ENCODE measurements at places on chromosomes 13 and 19.

DNA sequence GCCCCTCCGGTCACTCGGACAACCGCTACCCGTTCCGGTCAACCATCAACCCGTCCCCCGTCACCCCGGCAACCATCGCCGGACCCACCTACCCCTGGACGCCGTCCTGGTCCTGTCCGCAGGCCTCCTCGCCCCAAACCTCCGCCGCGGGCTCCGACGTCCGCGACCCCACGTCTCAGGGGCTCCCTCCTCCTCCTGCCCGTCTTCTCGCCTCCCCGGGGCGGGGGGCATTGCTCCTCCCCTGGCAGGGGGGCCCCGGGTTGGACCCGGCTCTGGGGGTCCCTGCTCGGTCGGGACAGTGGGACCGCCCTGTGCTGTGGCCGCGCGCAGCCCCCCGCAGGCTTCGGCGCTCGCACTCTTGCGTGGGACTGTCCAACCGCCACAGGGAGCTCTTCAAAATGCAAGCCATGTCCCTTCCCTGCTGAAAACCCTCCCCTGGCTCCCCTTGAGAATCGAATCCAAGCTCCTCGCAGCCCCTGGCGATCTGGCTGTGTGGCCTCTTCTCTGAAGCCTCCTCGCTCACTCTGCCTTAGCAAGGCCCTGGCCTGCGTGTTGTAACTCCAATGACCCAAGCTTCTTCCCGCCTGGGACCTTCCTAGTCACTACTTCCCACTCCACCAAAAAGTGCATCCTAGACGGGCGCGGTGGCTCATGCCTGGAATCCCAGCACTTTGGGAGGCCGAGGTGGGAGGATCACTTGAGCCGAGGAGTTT is 8.4 kb downstream of the EPHX3 start:
- no peak for DNase-seq

GRCh38 chr19:10105509-10106099 is 558 bp upstream of the PPAN start:
- no peak for DNase-seq

DNA sequence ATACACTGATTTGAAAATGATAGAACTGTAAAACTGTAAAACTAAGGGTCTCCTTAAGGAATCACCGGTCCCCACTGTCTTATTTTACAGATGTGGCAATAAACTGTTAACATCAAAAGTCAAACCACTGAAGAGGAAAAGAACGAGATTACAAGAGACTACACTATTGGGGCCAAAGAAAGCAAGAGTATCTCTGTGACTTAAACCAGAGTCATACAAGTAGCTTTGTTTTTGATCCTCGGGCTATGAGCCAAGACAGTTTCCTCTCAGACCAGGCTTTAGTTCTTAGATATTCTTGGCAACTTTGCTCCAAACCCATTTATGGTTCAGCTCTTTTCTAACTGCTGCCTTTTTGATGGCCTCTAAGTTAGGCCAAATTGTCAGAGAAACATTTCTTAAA is 113.8 kb downstream of the TBC1D4 start:
- DNase-seq: no peak

GRCh38 chr13:101915331-101915730 is 462.9 kb downstream of the ITGBL1 start:
- DNase-seq: no peak

DNA sequence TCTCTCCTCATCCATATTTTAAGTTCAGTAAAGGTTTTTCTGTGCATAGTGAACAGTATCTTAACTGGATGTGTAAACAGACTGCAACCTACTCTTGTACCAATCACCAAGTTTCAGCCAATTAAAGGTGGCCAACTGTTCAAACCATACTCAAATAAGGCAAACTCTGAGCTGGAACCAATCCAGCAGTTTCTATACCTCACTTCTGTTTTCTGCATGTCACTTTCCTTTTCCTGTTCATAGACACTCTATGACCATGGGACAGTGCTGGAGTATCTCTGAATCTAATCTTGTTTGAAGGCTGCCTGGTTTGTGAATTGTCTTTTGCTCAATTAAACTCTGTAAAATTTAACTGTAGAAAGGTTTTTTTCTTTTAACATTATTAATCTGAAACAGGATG is 470.3 kb upstream of the SLITRK6 start:
- DNase-seq: no peak

DNA sequence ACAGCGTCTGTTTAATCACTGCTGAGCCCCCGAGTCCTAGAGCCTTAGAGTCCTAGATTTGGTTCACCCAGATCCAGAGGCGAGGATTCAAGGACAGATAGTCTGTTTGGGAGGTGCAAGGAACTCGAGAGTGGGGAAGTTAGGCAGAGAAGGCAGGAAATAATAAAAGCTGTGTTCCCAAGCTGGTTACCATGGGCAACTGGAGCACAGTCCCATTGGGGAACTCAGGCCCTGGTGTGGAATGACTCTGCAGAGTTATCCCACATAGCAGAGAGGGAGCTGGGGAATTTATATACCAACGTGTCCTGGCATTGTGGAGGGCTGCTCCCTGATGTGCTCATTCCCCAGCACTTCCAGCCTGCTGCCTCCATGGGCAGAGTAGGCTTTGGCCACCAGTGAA is 9.7 kb downstream of the IGSF23 start:
- no peak for DNase-seq

GRCh38 chr19:18586306-18586705 is 2.3 kb upstream of the REX1BD start:
- no peak for DNase-seq

GRCh38 chr19:45782820-45783785 is 813 bp upstream of the DMPK start:
- DNase-seq: no peak

GRCh38 chr19:51772977-51773376 is 12.0 kb downstream of the FPR2 start:
- DNase-seq: no peak

GRCh38 chr19:9535934-9536333 is 2.5 kb downstream of the ZNF426 start:
- DNase-seq: no peak

- no peak for DNase-seq
These were observed 2.6 kb downstream of the UBXN6 start for GRCh38 chr19:4454747-4455718.

- no peak for DNase-seq
These were observed 65.3 kb upstream of the KLHL1 start for GRCh38 chr13:70173598-70173959.

DNA sequence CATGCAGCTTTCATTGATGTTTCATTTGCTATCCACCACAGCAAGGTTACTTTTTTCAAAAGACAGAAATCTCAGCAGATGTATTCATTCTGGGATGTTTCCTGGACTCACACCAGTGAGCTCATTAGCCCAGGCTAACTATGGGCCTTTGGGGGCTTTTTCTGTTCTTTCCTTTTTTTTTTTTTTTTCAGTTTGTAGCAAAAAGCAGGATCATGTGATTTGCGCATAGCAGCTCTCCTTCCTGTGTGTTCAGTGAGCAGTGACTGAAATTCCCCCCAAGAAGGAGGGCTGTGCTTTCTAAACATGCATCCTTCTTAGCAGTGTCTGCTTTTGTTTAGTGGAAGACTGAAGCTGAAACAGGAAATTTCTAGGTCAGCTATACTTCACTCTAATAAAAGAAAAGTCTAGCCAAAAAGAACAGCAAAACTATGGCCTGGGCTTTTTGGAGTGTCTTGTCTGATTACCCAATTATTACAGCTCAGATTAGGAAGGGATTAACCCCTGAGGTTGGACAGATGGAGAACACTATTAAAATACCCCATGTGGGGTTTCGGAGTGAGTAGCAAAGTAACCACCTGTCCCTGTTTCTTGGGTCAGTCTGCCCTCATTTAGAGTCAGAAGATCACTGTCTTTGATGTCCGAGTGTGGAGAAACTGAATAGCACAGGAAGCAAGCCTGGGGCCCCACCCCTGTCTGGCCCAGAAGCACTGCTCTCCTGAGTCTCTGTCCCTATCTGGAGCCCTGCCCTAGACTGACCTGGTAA is 8.9 kb upstream of the AMER2 start:
- no peak for DNase-seq

DNA sequence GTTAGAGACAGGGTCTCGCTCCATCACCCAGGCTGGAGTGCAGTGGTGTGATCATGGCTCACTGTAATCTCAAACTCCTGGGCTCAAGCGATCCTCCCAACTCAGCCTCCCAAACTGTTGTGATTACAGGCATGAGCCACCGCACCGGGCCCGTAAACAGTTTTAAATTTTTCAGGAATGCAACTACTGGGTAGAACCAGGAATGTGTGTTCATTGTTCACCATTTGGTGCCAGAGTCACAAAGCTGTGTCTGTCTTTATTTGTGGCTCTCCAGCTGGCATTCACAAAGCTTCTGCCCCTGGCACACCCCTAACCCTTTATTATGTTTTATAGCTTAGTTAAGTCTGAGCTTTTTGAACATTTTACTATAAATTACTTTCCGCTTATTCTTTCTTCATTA is 19.8 kb upstream of the ACP7 start:
- DNase-seq: no peak

DNA sequence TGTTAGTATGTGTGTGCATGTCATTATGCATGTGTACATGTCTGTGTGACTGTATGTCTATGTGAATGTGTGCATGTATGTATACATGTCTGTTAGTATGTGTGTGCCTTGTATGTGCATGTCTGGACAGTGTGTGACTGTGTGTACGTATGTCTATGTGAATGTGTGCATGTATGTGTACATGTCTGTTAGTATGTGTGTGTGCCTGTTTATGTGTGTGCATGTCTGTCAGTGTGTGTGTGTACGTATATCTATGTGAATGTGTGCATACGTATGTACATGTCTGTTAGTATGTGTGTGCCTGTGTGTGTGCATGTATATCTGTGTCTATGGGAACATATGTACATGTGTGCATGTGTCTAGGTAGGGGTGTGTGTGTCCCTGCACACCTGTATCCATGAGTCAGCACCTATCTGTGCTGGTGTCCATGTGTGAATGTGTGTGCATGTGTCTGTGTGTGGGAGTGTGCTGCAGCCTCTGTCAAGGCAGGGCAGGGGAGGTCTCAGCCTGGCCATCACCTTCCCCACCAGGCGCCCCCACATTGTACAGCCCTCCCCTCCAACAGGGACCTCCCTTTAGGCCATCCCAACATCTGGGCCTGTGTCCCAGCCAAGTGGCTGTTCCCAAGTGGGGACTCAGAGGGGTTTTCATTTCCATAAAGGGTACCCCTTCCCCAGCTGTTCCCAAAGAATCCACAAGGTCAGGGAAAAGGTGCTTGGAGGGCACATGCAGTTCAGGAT is 4.4 kb downstream of the GAS6 start:
- no peak for DNase-seq

DNA sequence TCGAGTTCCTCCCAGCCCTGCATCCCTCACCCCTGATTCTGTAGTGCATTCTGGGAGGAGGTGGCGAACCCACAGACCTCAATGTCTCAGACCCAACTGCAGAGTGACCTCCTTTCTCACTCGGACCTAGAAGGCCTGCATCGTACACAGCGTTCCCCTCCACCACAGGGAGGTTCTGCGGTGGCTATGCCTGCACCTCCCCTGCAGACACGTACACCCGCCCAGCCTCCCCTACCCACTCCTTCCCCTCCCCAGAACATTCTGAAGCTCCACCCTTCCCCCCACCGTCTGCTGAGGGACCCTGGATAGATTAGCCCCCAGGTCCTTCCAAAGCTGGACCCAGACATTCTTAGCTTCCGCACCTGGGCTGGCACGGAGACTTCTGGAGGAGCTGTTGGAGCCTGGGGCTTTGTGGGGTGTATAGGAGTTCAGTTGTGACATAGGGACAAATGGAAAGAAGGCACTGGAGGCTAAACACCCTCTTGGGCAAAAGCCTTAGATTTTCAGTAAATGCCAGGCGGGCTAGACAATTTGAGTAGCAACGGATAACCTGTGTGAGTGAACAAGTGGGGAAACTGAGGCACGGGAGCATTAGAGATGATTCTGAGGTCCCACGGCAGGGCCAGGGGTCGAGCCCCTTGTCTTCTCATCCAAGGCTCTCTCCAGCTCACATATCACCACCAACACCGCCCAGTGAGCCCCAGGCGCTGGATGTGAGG is 420 bp upstream of the FSD1 start:
- DNase-seq: no peak

DNA sequence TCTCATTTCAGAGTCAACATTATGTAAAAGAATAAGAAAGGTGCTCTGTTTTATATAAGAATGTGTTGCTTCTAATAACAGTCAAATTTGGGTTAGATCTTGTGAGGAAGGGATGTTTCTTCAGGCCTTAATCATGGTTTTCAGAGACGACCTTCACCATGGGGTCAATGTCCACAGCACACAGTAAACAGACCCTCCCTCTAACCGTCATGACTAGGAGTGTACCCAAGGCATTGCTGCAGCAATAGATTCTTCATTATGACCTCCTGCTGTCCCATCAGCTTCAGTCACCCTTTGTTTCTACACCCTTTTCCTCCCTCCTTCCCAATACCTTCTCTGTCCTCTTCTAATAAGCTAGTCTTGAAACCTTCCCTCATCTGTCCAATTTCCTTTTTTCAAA is 15.7 kb downstream of the SERPINE3 start:
- DNase-seq: no peak

DNA sequence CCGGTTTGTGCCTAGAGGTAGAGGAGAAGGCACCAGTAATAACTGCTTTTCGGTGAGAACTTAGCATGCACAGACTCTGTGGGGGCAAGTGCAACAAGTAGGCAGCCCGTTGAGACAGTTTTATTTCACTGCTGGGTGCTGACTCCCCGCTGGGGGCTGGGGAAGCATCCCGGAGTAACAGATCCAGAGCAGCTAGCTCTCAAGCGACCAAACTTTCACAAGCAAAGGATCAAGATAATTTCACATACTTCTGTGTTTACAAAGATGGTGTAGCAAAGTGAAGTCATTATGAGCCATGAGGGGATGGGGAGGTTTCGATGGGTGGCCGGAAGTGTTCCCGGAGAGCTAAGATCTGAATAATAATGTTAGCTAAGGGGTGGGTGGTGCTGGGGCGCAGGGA is 2.8 kb downstream of the NACC1 start:
- DNase-seq: no peak

DNA sequence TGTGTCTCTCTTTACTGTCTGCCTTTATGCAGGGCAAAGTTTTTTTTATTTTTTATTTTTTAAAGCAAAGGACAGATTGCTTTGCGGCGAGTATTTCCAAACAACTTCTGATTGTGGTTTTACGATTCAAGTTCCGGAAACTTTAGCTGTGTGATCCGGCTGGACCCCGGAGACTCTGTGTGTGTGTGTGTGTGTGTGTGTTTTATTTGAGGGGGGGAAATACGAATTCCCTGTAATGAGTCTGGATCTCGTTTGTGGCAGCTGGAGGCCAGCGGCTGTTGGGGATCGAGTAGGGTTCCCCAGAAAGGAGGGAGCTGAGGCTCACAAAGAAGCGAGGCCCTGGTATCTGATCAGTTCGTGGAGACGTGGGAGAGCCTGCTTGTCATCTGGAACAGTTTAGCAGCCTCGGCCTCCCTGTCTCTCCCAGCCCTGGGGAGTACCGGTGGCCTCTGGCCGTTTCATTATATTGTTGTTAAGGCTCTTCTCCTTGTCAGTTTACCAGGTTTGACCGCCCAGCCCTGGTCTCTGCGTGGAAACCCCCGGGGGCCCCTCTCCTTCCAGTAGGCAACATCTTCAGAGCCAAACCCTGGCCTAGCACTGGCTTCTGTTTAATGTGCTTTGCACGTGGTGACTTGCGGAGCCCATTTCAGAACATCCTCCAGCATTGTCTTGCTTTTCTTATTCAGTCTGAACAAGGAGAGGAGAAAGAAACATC is 1.3 kb downstream of the FARP1 start:
- no peak for DNase-seq

- DNase-seq: no peak
These were observed 46.5 kb upstream of the TFDP1 start for GRCh38 chr13:113537909-113538688.

GRCh38 chr13:114136576-114136975 is 4.2 kb upstream of the RASA3 start:
- DNase-seq: no peak

GRCh38 chr19:956766-957440 is 27.2 kb upstream of the WDR18 start:
- DNase-seq: no peak

All from cortex of kidney (tissue), 1 donor.